Endodermal cell (in vitro differentiated cells): ENCODE measurements at places on chromosomes 3 and 15.

DNA sequence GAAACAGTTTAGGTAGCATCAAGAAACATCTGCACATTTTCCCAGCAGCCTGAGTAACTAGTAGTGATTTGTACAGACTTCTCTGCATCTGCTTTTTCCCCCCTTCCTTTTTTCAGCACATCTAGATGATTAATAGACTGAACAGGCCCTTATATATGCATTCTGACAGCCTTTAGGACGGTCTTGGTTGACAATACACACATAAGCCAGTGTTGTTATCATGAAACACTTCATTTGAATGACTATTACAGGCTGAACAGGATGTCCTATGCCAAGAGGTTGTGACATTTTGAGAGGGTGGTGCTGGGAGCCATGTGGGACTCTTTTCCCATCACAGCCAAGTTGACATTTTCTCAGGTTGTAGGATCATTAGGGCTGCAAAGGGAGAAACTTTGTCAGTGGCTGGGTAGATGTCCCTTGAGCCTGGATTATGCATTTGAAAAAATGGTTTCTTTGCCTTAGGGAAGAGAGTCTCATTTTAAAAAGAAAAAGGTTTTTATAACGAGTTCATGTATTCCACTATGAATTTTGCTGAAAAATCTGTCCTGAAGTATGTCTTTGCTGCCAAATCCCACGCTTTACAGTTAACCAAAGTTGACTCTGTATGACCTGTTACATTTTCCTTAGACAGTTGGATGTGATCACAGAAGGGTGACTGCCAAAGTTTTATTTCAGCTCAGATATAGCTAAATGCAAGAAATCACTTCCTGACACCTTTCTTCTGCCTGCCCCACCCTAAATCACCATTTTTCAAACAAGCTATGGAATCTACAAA is 73.7 kb downstream of the FILIP1L start:
- no peak for DNase-seq

- DNase-seq = no peak
These were observed 5.1 kb upstream of the IQSEC1 start for GRCh38 chr3:13078163-13078905.

DNA sequence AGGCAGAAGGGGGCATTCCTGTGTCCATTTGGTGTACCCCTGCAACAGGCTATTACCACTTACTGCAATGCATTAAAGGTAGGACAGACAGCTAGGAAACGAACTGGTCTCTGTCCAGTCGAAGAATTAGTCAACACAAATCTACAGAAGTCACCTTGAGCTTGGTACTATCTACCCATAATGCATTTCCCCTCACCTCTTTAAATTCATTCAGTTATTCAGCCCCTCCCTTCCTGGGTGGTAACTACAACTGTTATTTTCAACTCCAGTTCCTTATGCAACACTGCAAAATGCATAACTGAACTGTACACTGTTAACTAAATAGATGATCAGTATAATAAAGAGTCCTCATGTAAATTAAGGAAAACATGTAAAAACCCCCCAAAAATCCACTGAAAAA is 77.6 kb downstream of the MAGI1 start:
- no peak for DNase-seq

DNA sequence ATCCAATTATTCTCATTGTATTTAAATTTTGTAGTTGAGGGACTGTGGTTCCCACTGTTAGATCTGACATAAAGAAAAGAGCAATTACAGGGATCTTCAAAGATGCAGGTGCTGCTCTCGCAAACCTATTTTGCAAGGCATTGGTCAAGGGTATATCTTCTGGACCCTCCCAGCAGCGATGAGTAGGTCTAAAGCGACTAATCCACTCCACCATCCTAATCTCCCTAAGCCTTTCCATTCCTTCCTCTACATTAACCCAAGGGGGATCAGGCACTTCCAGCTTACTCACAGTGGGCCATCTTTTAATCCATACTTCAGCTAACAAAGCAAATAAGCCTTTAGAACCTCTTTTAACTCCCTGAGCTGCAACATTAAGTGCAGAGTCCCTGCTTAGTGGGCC is 37.0 kb upstream of the CPOX start:
- no peak for DNase-seq

GRCh38 chr3:168102735-168103410 is 7.1 kb upstream of the GOLIM4 start:
- no peak for DNase-seq

GRCh38 chr15:94185547-94186236 is 45.7 kb upstream of the MCTP2 start:
- DNase-seq = no peak

GRCh38 chr3:36405190-36405589 is 24.9 kb downstream of the STAC start:
- DNase-seq = no peak

GRCh38 chr3:190099099-190099498 is 21.6 kb downstream of the P3H2 start:
- DNase-seq = no peak

- no peak for DNase-seq
These were observed 36.8 kb downstream of the FNDC3B start for GRCh38 chr3:172076212-172076611.
